ENCODE measurements at places on chromosomes 7 and 10. TPM values are rescaled to one million over a fixed set of nuclear protein-coding genes. Genes with fewer than 3 reads are reported as not detected.

Gene XRCC2
- 0.69 TPM for total RNA-seq

Gene GNGT1
- total RNA-seq = not detected

Gene CXCL12
- total RNA-seq = 115 TPM

Gene KIAA1217
- 31.3 TPM for total RNA-seq

Gene PAX4
- not detected for total RNA-seq

Gene LLCFC1
- total RNA-seq = not detected

Gene KLF14
- total RNA-seq = 0.17 TPM

Gene ITPRID1
- not detected for total RNA-seq

Gene MBL2
- not detected for total RNA-seq

Gene RBP3
- not detected for total RNA-seq

Gene SYT15B
- 0.79 TPM for total RNA-seq

Gene FOXP2
- 2.0 TPM for total RNA-seq

Gene VKORC1L1
- total RNA-seq = 21.2 TPM

Gene SSC4D
- 0.89 TPM for total RNA-seq

Gene PNLIPRP1
- total RNA-seq = 0.45 TPM

Gene PON1
- total RNA-seq = 0.47 TPM

Gene SAMD9L
- 4.3 TPM for total RNA-seq

Data from right cardiac atrium (tissue), 5 donors.